ENCODE measurements at places on chromosomes 5 and 9.

GRCh38 chr9:127448112-127448805, 2.9 kb downstream of the RPL12 start:
- no peak for DNase-seq

GRCh38 chr9:98990181-98990870, 46.6 kb downstream of the COL15A1 start:
- no peak for DNase-seq

GRCh38 chr9:28212979-28213378, 639.7 kb upstream of the C9orf72 start:
- no peak for DNase-seq

DNA sequence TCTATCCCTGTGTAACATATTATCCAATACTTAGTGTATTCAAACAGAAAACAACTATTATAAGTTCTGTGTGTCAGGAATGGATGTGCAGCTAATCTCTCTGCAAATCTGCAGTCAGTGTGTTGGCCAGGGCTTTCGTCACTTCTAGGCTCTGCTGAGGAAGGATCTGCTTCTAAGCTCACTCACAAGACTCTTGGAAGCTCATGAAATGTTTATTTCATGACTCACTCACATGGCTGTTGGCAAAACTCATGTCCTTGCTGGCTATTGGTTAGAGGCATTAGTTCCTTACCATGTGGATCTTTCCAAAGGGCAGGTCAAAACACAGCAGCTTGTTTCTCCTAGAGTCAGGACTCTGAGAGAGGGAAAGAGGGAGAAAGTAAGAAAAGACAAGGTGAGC, 367.4 kb upstream of the SMARCA2 start:
- peak; percentile 65 for DNase-seq

DNA sequence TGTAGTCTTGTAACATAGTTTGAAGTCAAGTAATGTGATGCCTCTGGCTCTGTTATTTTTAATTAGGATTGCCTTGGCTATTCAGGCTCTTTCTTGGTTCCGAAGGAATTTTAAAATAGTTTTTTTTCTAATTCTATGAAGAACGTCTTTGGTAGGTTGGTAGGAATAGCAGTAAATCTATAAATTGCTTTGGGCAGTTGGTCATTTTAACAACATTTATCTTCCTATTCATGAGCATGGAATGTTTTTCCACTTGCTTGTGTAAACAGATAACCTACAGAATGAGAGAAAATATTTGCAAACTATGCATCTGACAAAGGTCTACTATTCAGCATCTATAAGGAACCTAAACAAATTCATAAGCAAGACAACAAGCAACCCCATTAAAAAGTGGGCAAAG, 173.2 kb upstream of the TRPC7 start:
- no peak for DNase-seq

GRCh38 chr5:80153586-80154126, 102.2 kb downstream of the SERINC5 start:
- no peak for DNase-seq

GRCh38 chr5:169631360-169631759, 5.7 kb upstream of the DOCK2 start:
- no peak for DNase-seq

DNA sequence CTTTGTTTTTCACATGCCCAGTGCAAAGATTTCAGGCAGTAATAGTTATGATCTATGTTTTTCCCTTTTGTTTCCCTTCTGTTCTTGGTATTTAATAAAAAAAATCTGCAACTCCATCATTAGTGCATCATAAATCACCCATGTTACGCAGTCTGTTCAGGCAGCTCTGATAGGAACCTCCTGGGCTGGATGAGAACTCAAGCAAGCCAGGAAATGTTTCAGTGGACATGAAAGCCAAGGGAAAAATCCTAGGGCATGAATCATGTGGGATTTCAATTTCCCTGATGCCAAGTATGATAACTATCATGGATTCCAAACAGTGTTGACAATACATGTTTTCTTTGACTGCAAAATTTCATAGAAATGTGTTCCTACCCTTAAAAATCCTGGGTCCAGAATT, 119.7 kb upstream of the TARS1 start:
- peak; percentile 52 for DNase-seq

DNA sequence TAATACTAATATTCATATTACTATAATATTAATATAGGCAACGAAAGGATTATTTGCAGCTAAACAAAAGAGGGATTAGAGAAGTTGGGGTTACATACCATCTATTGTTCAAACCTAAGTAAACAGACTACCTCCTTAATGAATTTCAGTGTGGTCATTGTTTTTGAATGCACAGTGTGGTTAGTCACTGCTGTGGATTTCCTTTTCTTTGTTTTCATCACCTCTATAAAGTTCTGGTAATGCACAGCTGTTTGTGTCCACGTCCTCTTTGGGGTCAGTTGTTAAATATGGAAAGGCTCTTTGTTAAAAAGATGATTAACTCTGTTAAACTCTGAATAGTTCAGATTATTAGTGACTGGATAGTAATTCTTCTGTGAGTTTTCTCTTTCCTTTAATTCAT, 233.6 kb downstream of the MAST4 start:
- peak; percentile 67 for DNase-seq
